ENCODE measurements at places on chromosomes 1 and 21.

- no peak for DNase-seq
Measured at GRCh38 chr1:67308136-67308535, 463 bp downstream of the IL12RB2 start.

- no peak for DNase-seq
Measured at GRCh38 chr1:8554956-8555534, 237.1 kb downstream of the SLC45A1 start.

DNA sequence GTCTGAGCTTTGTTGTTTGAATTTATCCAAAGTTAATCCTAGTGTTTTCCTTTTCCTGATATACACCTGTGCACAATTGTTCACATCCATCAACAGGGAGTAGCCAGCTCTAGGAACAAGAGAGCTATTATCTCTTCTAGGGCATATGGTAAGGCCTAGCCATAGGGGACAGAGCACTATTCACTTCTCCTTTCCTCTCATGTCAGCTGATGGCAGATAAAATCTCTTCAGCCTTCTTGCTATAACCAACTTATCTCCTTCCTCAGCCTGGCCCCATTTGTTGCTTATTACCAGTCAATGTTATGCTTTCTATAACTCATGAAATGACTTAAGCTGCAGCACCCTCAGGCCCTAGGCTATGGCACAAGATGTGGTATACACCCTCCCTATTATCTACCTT lies 38.9 kb downstream of the PATJ start:
- no peak for DNase-seq

DNA sequence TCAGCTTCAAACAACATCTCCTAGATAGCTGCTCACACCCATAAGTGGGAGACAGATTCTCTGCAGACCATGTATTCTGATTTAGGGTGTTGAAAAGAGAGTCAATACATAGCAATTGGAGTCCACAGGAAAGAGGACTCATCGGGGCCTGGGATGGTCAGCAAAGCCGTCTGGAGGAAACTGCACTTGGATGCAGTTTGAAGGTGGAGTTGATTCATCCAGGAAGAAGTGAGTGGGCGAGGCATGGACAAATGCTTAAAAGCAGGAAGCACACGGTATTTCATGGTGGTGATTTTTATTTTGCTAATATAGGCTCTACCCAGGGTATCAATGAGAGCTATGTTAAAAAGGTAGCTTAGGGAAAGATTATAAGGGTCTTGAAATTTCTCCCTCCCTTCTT lies 36.8 kb upstream of the DIRAS3 start:
- DNase-seq: no peak

DNA sequence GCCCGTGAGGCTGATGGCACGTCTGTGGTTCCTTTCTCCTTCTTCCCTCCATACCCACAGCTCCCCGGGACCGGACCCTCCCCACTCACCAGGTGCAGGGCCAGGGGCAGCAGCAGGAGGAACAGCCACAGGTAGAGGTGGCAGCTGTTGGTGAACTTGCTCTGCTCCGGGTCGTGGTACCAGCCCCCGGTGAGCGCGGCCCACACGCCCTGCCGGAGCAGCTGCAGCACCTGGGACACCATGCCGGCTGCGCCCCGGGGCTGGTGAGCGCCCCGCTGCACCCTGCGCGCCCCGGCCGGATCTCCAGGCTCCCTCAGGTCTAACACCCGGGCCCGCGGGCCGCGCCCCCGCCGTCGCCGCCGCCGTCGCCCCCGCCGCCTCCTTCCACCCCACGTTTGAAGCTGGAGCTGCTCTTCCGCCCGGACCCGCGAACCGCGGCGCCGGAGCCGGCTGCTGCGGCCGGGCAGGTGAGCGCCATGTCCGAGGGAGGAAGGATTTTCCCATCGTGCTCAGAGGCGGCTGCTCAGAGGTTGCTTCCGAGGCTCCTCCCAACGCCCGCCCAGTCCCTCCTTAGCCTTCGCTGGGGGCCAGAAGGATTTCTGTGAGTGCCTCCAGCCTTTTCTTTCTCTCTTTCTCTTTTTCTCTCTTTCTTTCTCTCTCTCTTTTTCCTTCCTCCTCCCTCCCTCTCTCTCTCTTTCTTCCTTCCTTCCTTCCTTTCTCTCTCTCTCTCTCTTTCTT lies at the start of gene PCNX2:
Gene PCNX2 (minus strand): TSS at position 489 of the 738 bp plus-strand sequence. CDS start 247 bp downstream, at position 242.
- peak; percentile 22 for DNase-seq
